Fibroblast of lung (primary cell): ENCODE measurements at places on chromosomes 1 and 21. TPM values are rescaled to one million over a fixed set of nuclear protein-coding genes. Genes with fewer than 3 reads are reported as not detected.

The PRPF38A gene
- 22.4 and 24.6 TPM in 2 replicates for polyA plus RNA-seq

GRCh38 chr1:7111853-7112252 is 326.6 kb downstream of the CAMTA1 start:
- DNase-seq = no peak
- no peak overlapping the region for H3K27ac ChIP-seq
- no peaks in the 10 kb centered on the region for H3K36me3 ChIP-seq
- no peak overlapping the region for H3K4me3 ChIP-seq

The KCNH1 gene
- polyA plus RNA-seq = 0.08 and 1.5 TPM in 2 replicates

- H3K27me3 ChIP-seq = no peaks in the 10 kb centered on the region
- no peaks in the 10 kb centered on the region for H3K4me1 ChIP-seq
- no peaks in the 10 kb centered on the region for H3K36me3 ChIP-seq
- H3K4me3 ChIP-seq = no peak overlapping the region
- peak; percentile 77 for DNase-seq
- H3K27ac ChIP-seq = peak overlapping the region; percentile 27
Observed at GRCh38 chr21:41250519-41250918, 66.1 kb upstream of the FAM3B start.

DNA sequence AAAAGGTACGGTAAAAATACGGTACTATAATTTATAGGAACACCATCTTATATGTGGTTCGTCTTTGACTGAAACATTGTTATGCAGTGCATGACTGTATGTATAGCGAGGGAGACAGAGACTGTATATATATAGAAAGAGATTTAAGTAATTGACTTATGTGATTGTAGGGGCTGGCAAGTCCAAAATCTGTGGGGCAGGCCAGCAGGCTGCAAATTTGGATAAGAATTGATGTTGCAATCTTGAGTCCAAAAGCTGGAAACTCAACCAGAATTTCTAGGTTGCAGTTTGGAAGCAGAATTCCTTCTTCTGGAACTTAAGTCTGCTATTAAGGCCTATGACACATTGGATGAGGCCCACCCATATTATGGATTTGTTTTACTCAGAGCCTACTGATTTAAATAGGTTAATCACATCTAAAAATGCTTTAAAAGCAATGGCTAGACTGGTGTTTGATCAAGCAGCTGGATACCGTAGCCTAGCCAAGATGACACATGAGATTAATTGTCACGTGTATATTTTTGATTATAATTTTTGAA is 42.0 kb downstream of the LAMC1 start:
- no peak overlapping the region for H3K4me3 ChIP-seq
- no peak overlapping the region for H3K27ac ChIP-seq
